Thoracic aorta (tissue), 2 donors: ENCODE measurements at places on chromosomes 11 and 22.

DNA sequence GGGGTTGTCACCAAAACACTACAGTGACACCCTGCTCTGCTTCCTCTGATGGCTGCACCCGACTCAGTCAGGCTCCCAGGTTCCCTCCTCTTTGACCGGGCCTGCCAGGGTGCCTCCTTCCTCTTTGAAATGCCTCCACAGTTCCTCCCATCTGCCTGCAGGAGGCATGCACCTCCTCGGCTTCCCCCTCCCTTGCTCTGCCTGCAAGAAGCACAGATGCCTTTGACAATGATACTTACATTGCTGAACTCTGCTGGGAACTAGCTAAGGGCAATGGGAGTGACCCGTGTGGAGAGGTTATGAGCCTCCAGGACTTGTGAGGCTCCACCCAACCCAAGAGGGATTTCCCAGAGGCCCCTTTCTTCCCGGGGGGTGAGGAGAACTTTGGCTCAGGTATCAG lies 674.1 kb downstream of the OPCML start:
- no peak for DNase-seq

GRCh38 chr11:4539603-4540219 lies 5.3 kb upstream of the OR52M1 start:
- peak; percentile 6 for DNase-seq

- no peak for DNase-seq
These were observed 95.0 kb downstream of the GRAMD1B start for GRCh38 chr11:123525097-123525496.

GRCh38 chr11:61968758-61969390 lies 1.4 kb upstream of the FTH1 start:
- no peak for DNase-seq
